ENCODE measurements at places on chromosomes 7 and 10.

DNA sequence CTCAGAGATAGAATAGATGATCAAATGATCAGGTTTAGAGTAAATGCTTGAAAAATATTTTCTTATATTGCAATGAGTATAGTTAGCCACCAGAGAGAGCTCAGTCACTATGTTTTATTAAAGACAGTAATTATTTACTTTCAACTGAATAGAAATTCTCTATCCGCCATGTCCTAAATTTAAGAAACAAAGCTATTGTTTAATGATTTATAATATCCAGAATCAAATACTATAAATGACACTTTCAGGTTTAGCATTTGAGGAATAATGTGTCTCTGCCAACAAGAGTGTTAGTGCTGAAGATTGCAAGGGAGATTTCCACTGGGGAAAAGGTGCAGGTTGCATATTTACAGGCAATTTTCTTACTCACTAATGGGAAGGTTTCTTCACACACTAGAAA is 184.7 kb downstream of the DGKB start:
- DNase-seq, result no peak

DNA sequence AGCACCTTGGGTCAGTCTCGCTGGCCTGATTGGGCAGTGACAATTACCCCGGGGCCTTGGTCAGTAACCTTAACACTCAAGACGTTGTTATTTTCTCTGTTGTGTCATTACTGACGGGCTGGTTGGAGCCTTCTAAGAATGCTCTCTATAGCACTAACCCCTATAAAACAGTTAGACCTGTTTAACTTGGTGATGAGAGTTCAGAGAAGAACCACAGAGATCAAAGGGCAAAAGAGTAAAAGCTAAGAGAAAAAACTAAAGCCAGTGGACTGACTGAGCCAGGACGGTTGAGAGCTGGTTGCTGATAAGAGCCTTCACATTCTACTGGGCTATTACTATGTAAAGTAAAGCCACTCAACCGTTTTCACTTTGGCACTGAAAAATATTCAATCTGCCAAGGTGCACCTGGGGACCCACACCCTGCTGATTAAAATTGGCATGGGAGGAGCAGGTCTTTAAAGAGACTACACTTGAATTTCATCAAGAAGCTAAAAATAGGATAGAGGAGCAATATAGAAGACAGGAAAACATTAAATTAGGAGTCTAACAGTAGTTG is 13.6 kb upstream of the ITGB1 start:
- no peak for DNase-seq

DNA sequence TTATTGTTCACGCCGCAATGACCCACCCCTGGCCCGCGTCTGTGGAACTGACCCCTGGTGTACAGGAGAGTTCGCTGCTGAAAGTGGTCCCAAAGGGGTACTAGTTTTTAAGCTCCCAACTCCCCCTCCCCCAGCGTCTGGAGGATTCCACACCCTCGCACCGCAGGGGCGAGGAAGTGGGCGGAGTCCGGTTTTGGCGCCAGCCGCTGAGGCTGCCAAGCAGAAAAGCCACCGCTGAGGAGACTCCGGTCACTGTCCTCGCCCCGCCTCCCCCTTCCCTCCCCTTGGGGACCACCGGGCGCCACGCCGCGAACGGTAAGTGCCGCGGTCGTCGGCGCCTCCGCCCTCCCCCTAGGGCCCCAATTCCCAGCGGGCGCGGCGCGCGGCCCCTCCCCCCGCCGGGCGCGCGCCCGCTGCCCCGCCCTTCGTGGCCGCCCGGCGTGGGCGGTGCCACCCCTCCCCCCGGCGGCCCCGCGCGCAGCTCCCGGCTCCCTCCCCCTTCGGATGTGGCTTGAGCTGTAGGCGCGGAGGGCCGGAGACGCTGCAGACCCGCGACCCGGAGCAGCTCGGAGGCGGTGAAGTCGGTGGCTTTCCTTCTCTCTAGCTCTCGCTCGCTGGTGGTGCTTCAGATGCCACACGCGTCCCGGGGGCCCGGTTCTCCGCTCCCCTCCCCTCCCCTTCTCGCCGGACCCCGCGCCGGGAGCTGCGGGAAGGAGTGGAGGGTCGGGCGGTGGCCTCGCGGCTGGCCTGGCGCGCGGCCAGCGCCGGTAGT is at the start of gene CBX3:
Gene CBX3 (plus strand): TSS at position 499 of the 772 bp plus-strand sequence. CDS start 1,254 bp downstream, outside the sequence.
- peak; percentile 87 for DNase-seq

- no peak for DNase-seq
Measured at GRCh38 chr10:58064714-58065528, 202.8 kb downstream of the IPMK start.

DNA sequence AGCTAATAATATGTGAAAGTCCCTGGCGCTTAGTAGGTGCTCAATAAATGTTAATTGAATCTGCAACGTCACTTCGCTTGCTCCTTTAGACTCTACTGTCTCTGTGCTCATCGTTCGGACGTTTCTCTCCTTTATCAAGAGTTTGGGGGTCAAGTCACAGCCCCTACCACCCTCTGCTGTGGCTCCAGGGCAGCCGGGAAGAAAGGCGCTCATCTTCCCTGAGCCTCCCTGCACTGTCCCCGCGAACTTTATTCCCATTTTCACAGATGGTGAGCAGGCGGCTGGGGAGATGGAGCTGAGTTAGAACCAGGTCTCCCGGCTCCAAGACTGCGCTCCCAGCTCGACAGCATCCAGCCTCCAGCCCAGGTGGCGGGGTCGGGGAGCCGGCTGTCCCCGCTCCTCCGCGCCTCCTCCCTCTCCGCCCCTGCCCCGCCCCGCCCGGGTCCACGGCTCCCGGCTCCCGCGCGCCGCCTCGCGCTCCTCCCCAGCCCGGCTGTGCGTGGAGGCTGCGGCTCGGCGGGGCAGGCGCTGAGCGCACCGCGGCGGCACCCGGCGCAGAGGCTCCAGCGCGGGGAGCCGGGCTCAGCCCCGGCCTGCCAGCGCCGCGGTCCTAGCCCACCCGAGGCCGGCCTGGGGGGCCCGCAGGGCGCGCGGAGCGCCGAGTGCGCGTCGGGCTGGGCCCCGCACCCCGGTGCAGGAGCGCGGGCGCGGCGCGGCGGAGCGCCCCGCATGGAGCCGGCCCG is at the start of gene CLEC2L:
Gene CLEC2L (plus strand): TSS at position 487 of the 743 bp plus-strand sequence. CDS start 243 bp downstream, at position 730.
- DNase-seq, result no peak

- no peak for DNase-seq
Measured at GRCh38 chr10:126130271-126130710, 233.9 kb downstream of the FANK1 start.

DNA sequence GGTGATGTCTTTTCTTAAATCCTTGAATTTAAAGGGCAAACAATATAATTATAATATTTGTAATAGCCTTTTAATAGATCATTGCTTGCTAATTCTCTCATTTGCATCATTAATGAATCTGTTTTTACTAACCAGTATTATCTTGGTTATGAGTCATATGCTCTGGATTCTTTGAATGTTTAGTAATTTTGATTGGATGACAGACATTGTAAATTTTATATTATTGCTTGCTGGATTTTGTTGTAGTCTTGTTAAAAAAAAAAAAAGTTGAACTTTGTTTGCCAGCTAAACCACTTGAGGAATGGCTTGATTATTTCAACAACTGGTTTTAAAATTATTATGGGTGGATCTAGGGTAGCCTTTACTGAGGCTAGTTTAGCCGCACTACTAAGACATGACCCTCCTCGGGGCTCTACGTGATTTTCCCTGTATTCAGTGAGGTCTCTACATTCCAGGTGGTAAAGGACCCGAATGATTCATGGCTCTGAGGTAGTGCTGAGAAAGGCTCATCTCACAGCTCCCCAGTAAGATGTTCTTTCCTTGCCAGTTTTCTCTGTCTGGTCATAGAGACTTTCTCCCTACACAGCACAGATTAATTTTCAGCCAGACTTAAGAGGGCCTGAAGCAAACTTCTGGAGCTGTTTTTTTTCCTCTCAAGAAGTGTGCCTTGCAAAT is 8.5 kb downstream of the C10orf90 start:
- no peak for DNase-seq

DNA sequence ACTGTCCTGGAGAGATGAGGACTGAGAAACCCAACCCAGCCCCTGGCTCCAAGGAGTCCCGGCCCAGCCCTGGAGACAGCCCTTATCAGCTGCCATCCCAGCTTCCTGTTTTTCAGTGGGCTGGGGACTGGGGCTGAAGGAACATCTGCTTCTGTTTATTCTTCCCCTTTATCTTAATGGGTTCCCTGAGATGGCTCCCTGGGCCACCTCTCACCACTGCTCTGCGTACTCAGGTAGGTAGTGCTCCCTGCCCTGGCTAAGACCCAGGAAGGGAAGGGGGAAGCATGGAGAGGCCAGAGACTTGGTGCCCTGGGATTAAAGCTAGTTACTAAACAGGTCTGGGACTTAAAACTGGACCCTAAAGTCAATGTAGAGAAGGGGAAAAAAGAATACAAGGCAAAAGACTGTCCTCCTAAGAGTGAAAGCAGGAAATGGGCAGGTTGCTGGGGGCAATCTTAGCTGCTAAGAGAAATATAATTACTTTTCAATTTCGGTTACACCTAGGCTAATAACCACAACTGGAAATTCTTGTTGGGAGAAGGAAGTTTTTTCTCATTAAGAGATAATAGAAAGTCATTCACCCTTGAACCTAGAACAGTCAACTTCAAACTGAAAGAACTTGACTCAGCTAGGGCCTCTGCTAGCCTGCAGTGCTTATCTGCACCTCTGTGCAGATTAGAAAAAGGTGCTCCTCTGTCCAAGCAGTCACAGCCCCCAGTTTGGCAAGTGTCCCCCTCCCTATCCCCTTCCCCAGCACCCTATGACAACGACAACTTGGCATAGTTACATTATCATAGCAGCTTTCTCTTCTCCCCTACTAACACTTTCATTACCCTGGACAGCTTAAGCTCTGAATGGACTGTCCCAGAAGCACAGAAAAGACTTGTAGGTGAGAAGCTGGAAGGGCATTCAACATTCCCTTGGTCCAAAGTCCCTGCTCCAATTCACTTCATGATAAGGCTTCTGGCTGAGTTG is 65.6 kb upstream of the KDM7A start:
- no peak for DNase-seq

GRCh38 chr7:126570845-126571244 is 681.9 kb downstream of the GRM8 start:
- DNase-seq, result no peak

- DNase-seq, result no peak
Measured at GRCh38 chr10:1923586-1923985, 186.3 kb upstream of the ADARB2 start.

DNA sequence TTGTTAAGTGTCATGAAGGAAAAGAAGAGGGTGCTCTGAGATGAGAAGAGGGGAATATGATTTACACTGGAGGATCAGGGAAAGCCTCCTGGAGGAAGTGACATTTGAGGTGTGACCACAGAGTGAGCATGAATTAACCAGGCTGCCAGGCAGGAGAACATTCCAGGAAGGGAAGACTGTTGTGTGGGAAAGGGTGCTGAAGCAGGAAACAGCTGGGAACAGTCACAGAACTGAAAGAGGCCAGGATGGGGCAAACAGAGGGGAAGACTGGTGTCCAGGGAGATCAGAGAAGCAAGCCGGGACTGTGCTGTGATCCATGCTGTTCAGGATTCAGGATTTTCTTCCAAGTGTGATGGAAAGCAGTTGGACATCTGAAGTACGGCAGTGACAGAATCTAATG is 14.9 kb downstream of the HIPK2 start:
- DNase-seq, result no peak

GRCh38 chr10:72810976-72811375 is 82.6 kb upstream of the OIT3 start:
- no peak for DNase-seq

GRCh38 chr7:50664937-50665336 is 99.7 kb upstream of the DDC start:
- DNase-seq, result no peak

GRCh38 chr7:95723583-95724180 is 48.7 kb upstream of the DYNC1I1 start:
- DNase-seq, result no peak

DNA sequence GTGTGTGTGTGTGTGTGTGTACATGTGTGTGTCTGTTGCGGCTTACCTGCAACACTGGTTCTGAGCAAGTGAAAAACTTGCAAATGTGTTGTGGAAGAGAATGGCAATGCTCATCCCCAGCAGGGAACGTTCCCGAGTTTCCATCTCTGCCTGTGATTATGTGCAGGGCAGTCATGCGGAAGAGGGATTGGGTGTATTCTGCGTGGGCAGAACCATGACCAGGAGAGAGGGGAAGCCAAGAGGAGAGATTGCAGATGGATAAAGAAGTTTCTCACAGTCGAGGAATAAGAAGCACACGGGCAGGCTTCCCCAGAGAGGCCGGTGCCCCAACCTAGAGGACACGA is 99.9 kb downstream of the CTBP2 start:
- no peak for DNase-seq

DNA sequence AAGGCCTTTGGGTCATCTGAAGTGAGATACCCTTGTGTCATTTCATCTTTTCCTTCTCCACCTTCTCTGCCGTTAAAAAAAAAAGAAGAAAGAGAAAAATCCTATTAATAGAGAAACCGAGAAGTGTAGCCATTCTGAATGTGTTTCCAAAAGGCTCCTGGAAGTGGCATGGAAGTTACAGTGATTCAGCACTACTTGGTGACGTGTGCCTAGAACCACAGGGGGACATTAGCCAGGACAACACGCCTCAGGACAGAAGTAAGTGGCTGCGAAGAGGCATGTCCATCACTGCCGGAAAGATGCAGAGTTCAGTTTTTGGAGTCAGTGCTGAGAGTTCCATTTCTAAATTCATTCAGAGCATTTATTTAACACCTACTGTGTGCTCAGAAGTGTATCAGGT is 6.3 kb downstream of the HTRA1 start:
- DNase-seq, result no peak

GRCh38 chr10:29517352-29517923 is 117.3 kb downstream of the SVIL start:
- DNase-seq, result no peak

DNA sequence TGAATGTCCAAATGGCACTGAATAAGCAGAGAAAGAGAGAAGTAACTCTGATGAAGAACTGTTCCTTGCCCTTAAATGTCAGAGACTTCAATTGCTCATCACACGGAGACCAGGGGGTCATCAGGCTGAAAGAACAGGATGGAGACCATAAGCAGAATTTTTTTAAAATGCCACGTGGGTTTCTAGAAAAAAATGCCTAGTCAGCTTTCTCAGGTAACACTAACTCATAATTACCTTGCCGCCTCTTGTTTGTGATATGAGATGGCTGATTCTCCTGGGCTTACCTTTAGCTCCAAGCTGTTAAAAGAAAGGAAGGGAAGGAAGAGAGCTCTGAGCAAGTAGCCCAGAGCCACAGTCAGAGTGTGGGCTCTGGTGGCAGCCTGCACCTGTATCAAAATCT is 372.0 kb downstream of the GPAM start:
- DNase-seq, result no peak

GRCh38 chr7:40775877-40776276 is 641.1 kb downstream of the SUGCT start:
- DNase-seq, result no peak

DNA sequence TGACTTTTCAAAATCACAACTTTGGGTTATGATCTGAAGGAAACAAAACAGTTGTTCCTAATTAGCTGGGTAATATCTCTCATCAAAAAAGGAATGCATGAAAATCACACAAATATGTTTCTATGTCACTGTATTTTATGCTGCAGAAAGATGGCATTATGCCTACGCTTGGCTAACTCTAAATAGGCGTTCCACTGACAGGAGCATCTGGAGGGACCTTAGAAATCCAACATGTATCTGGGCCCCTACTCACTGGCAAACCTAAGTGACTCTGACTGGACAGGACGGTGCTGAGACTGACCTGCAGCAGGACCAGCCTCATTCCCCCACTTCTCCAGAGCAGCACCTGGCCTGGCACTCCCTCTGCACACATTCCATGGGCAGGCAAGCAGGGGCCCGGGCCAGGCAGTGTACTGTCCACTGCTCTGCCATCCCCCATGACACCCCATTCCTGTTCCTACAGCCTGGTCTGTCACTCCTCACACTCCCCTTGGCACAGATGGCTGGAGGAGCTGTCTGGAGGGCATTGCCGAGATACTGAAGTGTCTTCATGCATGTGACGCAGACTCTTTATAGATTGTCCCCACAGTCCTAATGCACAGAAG is 2.6 kb upstream of the MYL7 start:
- DNase-seq, result no peak
